ENCODE measurements at places on chromosomes 16 and 17.

DNA sequence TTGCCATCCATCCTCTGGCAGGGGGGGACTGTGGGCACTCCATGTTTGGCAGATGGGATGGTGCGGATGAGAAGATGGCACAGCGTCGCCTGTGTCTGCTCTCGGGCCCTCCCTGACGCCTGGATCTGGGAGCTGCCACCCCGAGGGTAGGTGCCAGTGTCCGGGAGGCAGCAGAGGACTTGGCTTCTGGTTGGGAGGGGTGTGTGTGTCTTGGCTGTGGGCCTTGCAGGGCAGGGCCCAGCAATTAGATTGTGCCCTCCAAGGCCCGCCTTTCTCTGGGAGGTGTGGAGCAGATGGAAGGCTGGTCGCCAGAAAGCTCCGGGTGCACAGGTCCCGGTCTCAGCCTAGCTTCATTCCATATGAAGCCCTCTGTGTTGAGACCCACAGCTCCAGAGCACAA is 1.4 kb downstream of the RAP1GAP2 start:
- DNase-seq: no peak

DNA sequence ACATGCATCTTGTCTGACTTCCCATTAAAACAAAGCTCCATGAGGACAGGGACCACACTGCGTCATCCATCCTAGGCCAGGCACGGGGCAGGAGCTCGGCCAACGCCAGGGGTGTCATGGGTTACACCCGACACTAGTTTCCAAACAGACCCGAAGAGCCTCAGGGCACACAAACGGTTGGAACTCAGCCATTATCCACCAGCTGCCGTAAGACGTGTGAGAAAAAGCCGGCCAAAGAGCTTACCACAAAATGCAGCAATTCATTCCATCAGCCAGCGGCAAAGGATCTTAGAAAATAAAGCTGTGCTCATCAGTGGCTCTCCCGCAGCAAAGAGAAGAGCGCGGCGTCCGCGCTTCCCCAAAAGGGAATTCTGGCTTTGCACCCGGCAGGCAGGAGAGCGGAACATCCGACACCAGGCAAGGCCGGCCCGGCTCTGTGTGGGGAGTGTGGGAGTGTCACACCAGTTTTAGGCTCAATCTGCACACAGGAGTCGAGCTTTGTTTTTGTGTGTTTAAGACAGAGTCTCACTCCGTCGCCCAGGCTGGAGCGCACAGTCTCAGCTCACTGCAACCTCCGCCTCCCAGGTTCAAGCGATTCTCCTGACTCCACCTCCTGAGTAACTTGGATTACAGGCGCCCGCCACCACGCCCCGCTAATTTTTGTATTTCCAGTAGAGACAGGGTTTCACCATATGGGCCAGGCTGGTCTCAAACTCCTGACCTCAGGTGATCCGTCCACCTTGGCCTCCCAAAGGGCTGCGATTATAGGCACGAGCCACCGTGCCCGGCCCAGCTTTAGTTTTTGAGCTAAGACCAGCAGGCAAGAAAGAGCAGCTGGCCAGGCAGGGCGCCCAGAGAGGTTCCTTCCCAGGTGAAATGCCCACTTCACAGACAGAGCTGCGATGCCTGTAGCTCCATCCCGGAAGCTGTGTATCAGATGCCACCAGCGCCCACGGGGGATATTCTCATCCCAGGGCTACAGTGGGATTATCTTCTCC is 1.5 kb downstream of the SLC38A8 start:
- no peak for DNase-seq

DNA sequence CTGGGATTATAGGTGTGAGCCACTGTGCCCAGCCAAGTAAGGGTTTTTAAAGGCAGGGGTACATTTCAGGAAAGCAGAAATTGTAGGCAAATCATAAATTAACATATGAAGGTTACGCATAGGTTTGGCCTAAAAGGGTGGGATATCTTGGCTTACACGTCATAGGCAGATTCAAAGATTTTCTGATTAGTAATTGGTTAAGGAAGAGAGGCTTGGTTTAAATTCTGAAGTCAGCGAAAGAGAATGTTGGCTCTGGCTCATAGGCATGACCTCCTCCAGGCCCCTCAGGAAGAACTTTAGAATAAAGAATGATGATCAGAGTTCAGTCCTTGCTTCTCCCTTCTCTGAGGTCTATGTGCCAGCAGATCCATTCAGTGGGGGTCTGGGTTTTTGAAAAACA is 124.8 kb upstream of the RBBP6 start:
- no peak for DNase-seq

- peak; percentile 24 for DNase-seq
Observed at GRCh38 chr16:85394456-85395206, 218.5 kb upstream of the GSE1 start.

DNA sequence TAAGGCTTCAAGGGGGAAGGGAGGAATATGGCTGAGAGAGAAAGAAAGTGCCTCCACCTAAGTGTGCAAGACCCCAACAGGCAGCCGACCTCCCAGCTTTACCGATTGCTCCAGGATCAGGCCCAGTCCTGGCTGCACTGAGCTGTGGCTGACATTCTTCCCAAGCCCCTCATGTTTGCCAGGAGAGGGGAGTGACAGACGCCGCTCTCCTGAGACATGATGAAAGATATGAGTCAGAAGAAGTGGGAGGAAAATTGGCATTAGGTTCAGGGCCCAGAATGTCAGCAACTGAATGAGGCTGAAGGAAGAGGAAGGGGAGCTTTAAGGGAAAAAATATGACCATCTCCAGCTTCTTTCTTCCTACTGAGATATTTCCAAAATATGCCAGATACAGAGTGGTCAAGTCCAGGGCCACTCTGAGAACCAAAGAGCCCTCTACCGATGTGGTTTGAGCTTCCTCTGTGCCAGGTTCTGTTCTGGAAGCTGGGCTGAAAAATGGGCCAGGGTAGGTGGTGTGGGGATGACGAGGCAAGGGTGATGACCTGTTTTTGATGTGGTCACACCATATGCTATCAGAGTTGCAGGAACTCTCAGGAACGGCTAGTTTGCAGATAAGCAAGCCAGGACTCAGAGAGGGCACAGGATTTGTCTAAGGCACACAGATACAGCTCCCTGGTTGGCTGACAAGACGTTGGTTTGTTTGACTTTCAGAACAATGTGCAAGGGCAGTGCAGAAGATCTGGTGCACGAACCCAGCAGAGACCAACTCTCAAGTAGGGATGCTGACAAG is 176.7 kb downstream of the SOX9 start:
- no peak for DNase-seq

- DNase-seq: peak; percentile 58
Observed at GRCh38 chr17:34156741-34157589, 98.1 kb upstream of the CCL2 start.

Measured in glutamatergic neuron (in vitro differentiated cells).